ENCODE measurements at places on chromosomes 1 and 21.

- DNase-seq, result no peak
Observed at GRCh38 chr21:33111577-33111976, 41.6 kb downstream of the OLIG1 start.

- DNase-seq, result no peak
Observed at GRCh38 chr1:205883792-205884191, 33.9 kb upstream of the PM20D1 start.

GRCh38 chr1:201094832-201095231 is 17.4 kb downstream of the CACNA1S start:
- DNase-seq, result no peak

GRCh38 chr1:187854457-187854856 is 1025.7 kb downstream of the PLA2G4A start:
- no peak for DNase-seq

DNA sequence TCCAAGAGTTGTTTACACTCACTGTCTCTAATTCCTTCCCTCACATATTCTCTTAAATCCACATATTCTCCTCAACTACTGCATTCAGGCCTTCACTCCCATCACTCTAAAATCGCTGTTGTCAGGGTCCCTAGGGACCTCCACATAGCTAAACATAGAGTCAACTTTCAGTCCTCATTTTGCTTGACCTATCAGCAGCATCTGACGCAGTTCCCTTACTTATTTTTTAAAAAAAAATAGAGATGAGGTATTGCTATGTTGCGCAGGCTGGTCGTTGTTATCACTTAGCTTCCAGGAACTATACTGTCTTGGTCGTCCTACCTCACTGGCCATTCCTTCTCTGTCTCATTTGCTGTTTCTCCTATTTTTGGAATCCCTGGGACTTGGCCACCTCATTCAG is 11.7 kb upstream of the PLEKHO1 start:
- no peak for DNase-seq

- no peak for DNase-seq
Observed at GRCh38 chr21:44628707-44629391, 2.0 kb downstream of the KRTAP10-9 start.

GRCh38 chr1:180953291-180954004 is 40.8 kb downstream of the KIAA1614 start:
- DNase-seq, result no peak

DNA sequence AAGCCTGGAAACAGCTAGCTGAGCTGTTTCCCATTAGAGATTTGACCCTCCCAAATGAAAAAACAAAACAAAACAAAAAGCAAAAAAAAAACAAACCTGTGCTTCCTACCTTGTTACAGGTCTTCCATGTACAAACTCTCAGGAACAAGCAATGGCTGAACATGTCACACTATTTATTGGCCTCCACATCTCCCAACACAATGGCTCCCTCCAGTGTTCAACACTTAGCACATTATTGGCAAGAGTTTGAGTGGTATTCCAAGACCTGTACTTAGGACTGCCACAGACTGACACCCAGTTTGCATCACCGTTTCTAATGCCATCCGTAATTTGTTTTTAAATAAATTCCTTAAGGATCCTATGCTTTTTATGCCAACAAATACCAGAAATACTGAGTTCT is 195.0 kb upstream of the OLFM3 start:
- no peak for DNase-seq

- DNase-seq, result no peak
Observed at GRCh38 chr1:95221306-95221705, 12.7 kb upstream of the RWDD3 start.

- no peak for DNase-seq
Observed at GRCh38 chr1:111290630-111291029, at the start of gene CHIA. Gene CHIA, plus strand, starts transcription at chr1:111290851. Its CDS starts 19,617 bp downstream, at chr1:111310468.

GRCh38 chr1:56931686-56932085 is 34.1 kb downstream of the C8B start:
- no peak for DNase-seq

DNA sequence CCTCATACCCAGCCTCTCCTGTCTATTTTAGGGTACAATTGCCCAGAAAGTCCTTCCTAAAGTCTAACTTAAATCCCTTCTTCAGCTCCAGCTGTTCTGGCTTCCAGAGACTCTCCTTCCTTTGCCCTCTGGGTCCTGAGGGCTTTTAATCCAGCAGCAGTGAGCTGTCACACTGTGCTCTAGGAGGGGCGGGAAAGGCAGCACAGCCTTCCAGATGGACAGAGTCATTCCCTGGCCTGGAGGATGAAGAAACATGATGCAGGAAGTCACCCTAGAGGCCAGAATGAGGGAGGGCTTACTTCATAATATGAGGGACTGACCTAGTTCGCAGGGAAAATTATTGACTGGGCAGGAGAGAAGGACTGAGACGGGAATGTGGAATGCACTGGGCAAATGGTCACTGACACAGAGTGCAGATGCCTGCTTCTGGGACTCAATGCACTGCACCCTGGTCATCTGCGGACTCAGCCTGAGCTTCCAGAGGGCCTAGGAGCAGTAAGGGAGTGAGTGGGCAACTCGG is 1.3 kb downstream of the SH2D2A start:
- DNase-seq, result no peak

DNA sequence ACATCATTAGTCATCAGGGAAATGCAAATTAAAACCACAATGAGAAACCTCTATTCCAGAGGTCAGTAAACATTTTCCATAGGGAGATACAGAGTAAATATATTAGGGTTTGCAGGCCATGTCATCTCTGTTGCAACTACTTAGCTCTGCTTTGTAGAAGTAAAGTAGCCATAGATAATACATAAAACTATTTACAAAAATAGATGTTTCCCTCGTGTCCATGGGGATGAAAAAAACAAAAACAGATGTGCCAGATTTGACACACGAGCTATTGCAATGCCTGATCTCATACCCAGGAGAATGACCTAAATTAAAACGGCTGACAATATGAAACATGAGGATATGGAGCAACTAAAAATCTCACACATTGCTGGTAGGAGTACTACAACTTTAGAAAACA is 17.3 kb downstream of the LTN1 start:
- no peak for DNase-seq

GRCh38 chr1:77655431-77655974 is 27.0 kb downstream of the ZZZ3 start:
- no peak for DNase-seq

DNA sequence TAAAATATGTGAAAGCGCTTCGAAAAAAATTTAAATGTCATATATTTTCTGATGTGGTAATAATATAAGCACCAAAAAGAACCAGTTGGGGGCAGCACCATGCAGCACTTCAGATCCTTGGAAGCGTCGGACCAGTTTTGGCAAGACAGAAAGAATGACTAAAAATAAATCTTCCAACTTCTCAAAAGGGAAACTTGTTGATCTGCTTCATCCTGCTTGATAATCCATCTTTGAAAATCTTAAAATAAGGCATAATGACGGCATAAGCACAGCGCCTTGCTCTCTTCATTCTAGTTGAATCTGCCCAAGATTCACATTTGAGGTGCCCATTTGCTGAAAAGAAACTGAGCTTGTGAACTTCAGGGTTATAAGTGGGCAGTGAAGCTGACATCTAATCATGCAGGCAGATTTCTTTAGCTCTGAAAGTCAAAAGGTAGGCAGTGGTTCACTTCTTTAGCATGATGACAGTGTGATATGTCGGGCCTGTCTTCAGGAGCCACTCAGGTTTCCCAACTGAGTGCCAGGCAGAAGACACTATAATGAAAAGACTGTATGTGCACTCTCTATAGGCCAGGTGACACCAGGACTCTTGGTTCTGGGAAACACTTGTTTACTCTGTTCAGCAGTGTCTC is 19.8 kb upstream of the MUTYH start:
- DNase-seq, result peak; percentile 59

- DNase-seq, result no peak
Observed at GRCh38 chr1:159917533-159918351, 7.6 kb downstream of the TAGLN2 start.
